ENCODE measurements at places on chromosomes 6 and 20.

DNA sequence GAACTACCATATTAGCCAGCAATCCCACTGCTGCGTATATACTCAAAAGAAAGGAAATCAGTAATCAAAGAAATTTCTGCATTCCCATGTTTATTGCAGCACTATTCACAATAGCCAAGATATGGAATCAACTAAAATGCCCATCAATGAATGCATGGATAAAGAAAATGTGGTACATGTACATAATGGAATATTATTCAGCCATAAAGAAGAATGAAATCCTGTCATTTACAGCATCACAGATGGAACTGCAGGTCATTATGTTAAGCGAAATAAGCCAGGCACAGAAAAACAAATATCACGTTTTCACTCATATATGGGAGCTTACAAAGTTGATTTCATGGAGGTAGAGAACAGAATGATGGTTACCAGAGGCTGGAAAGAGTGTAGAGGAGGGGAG lies 65.1 kb downstream of the ALDH8A1 start:
- DNase-seq = no peak

DNA sequence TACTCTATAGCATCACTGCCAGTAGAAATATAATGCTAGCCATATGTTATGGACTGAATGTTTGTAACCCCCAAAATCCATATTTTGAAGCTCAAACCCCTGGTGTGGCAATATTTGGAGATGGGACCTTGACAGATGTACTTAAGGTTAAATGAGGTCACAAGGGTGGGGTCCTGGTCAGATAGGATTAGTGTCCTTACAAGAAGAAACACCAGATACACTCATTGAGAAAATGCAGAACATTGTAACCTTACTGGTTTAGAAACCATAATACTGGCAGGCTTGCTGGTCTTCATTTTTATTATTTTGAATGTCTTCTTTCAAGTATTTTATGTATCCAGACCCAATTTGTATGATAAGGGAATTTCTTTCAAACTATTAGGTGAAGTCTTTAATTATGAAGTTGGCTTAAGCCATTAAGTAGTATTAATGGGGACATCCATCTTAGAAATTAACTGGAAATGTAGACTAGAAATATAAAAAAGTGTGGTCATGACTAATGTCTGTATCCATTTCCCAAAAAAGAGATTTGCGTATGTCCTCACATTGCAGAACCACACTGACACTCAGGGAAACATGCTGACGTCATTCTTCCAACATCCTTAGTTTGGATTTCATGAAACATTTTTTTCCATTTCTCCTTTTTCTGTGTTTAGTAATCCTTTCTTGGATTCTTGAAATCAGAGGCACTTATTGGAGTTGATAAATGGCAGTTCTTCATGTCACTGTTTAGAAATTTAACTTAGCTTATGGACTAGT lies 32.4 kb downstream of the SLC16A10 start:
- DNase-seq = no peak

- DNase-seq = no peak
Observed at GRCh38 chr6:138555421-138555988, 56.2 kb upstream of the NHSL1 start.

DNA sequence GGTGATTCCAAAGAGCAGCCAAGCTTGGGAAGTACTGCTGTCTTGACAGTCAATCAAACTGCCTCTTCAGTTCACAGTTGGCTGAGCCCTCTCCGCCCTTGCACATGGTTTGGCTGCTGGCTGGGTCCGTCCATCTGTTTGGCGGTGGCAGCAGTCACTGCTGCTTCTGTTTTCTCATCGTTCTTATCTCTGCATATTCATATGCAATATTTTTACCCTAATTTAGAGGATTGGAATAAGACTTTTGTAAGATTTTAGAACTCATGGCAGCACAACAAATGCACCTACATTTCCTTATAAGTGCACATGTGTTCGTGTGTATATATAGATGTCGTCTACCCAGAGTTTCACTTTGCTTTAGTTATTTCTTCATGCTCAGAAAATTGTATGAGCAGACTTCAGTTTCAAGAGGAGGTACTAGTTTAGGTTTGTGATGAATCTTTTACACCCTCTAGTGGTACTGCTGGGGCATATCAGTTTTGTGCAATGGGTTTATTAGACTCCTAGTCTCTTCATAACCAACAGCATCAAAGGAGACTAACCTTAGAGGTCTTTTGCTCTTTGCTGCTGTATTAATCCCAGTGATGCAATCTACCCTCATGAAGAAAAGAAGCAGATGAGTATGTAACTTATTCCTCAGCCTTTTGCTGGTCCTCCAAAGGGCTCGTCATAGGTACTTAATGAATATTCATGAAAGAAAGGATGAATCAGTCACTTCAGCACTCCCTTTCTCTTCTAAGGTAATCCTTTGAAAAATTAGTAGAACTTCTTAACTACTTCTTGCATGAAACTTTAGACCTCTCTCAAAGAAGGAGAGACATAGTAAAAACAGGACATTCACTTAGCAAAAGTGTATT lies 44.3 kb downstream of the KHDC1L start:
- DNase-seq = peak; percentile 50

GRCh38 chr6:76347539-76347938 lies 275.1 kb upstream of the IMPG1 start:
- DNase-seq = no peak

DNA sequence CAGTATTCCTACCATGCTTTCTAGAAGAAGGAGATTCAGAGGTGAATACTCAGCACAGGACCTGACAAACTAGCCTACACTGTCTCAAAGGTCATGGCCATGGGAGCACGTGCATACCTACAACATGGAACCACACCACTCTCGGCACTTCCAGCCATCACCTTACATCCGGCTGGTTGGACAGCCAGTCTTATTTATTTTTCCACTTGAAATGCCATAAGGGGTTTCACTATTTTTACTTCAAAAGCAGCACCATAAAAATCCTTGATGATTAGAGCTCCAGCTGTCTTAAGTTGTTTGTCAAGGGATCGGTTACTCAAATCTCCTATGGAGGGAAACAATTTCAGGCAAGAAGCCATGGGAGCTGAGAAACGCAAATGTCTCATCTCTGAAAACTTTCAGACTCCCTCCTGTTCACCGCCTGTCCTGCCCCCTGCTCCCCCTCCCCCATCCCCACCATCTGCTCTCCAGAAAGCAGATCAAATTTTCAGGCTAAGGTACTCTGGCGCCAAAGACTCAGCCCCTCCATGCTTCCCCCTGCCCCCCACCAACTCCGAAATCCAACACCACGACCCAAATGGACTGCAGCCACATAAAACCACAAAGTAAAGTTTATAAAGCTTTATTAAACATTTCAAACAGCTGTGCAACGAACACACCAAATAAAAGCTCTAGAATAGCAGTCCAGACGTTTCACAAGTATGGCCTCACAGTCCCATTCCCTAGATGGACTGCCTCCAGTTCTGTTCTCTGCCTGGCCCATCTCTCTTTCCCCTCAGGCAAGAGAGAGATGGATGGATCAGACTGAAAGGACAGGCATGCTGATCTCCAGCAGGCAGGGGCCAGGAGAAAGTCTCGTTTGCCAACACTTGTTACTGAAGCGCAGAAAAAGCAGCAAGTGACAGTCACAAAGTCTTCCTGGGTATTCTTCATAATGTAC lies 4.0 kb upstream of the NNAT start:
- no peak for DNase-seq

DNA sequence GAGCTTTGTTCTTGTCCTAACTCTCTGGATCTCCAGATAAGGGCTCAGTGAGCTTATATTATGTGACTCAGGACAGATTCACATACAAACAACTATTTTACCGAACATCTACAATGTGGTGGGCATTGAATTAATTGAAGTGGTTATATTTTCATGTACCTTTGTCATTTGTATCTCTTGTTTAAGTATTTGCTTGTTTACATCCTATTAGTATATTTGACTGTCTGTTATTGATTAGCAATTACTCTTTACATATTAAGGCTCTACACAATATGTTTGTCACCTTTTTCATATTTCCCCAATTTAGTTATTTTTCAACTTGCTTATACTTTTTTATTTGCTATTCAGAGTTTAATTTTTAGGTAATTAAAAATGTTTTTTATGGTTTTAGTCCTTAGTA lies 222.4 kb downstream of the TFAP2C start:
- DNase-seq = no peak

Data from NCI-H226 (cell line).